NK-92 treated with Interleukin-12 subunit alpha and Interleukin-12 subunit beta, amount 100 ng/mL, for 24 hours (cell line): ENCODE measurements at places on chromosomes 3 and 15.

- no peak for DNase-seq
Observed at GRCh38 chr3:40187945-40188344, 121.6 kb upstream of the EIF1B start.

- DNase-seq, result no peak
Observed at GRCh38 chr3:128844502-128844901, 34.9 kb upstream of the ACAD9 start.

GRCh38 chr15:74291101-74292071, 55.3 kb downstream of the CCDC33 start:
- peak; percentile 48 for DNase-seq

- no peak for DNase-seq
Observed at GRCh38 chr3:149468504-149469212, 5.8 kb upstream of the TM4SF4 start.

DNA sequence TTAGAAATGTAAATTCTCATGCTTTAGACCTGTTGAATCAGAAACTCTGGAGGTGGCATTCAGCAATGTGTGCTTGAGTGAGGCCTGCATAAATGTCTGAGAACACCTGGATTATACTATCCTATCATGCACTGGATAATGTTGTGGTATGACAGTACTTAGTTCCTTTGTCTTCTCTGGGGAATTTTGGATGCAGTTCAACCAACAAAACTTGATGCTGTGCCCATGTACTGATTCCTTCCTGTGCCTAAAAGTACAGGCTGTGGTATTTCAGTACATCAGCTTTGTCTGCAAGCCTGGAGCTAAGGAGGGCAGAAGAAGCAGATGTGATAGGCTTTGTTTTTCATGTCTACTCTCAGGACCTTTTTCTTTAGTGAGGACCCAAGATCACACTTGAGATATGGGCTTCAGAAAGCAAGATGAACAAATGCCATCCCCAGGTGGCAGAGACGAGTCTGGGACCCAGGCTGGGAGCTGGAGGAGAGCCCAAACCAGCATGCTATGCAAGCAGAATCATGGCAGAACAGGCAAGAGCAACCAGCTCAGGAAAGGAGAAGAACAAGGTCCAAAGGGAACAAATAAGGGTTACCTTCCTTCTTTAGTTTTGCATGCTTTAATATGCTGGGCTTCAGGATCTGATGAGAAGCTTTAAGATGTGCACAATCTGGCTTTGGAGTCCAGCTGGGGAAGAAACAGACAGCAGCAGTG, 124.7 kb downstream of the MYRIP start:
- no peak for DNase-seq

DNA sequence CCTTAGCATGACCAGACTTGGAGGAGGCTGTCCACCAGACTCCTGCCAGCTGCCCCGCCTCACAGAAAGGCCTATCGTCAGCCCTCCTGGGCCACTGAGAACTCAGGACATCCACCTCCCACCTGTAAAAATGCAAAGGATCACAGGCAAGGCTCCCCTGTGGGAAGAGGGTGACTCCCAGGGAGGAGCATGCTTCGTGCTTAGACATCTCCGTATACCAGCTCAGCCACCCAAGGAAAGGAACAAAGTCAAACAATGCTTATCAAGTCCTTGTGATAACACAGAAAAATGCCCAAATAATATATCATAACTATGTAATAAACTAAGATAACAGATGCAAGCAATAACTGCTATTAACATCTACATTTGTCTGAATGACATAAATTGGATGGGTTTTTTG, 4.2 kb downstream of the RMDN3 start:
- no peak for DNase-seq

- DNase-seq, result no peak
Observed at GRCh38 chr3:4597208-4597985, 104.2 kb downstream of the ITPR1 start.

- DNase-seq, result no peak
Observed at GRCh38 chr3:100370756-100371155, 30.1 kb downstream of the TOMM70 start.

GRCh38 chr3:175741951-175742350, 882.8 kb downstream of the NAALADL2 start:
- no peak for DNase-seq

DNA sequence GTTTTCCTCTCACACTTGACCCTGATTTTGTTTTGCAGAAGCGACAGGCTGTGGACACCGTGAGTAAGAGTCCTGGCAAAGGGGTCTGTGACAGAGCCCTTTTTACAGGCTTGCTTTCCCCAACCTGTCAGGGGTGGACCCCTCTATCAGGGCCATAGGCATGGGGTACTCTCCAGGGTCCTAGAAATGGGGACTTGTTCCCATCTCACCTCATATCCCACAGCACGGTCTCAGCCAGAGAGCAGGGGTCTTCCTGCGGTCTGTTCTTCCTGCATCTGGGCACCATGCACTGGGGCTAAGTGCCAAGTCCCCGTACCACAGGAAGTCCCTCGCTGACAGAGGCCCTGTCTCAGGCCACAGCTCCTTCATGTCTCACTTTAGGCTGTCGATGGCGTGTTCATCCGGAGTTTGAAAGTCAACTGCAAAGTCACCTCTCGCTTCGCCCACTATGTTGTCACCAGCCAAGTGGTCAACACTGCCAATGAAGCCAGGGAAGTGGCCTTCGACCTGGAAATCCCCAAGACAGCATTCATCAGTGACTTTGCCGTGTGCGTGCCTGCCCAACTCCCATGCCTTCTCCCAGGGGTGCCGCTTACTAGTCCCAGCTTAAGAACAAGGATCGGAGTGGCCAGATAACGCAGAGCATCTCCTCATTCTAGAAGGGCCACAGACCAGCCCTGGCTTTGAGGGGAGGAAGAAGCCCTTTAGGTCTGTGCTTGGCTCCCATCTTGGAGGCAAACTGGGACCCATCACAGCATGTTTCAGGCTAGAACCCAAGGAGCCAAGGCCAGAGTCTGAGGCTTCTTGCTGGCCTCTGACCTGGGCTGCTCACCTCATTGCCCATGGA, 783 bp downstream of the ITIH1 start:
- no peak for DNase-seq

GRCh38 chr15:63357061-63357460, 24.6 kb downstream of the CA12 start:
- DNase-seq, result no peak

DNA sequence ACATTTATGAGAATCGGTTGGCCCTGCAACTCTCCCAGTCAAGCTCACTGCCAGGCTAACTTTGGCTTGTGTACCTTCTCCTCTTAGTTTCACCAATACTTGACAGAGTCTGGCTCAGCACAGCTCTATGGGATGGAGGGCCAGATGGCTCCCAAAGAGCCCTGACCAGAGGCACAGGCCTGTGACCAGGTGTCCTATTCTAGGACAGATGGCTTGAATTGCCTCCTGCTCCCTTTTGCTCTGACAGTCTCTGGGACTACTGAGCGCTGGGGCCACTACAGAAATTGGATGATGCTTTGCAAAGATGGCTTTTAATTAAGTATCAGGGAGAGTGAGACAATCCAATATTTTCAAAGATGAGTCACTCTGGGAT, 10.3 kb upstream of the ARID3B start:
- no peak for DNase-seq

DNA sequence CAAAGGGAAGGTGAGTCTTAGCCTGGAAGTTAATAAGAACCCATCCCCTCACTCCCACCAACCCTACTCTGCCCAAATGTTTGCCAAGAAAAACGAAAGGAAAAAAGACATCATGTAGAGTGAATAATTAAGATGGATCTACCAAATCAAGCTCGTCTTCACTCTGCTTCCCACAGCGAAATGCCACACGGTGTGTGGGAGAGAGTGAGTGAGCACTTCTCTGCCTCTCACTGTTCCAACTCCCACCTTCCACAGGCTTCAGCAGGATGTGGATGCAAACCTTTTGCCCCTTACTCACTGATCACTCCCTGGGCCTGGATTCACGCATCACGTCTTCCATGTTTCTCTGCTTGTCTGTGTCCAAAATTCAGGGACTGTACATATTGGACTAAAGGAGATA, 85.4 kb downstream of the WDR76 start:
- no peak for DNase-seq

- no peak for DNase-seq
Observed at GRCh38 chr3:15246186-15246585, 40.1 kb downstream of the CAPN7 start.

- DNase-seq, result no peak
Observed at GRCh38 chr3:168073842-168074605, 21.7 kb downstream of the GOLIM4 start.

GRCh38 chr3:61530355-61530754, 31.0 kb upstream of the PTPRG start:
- DNase-seq, result no peak

DNA sequence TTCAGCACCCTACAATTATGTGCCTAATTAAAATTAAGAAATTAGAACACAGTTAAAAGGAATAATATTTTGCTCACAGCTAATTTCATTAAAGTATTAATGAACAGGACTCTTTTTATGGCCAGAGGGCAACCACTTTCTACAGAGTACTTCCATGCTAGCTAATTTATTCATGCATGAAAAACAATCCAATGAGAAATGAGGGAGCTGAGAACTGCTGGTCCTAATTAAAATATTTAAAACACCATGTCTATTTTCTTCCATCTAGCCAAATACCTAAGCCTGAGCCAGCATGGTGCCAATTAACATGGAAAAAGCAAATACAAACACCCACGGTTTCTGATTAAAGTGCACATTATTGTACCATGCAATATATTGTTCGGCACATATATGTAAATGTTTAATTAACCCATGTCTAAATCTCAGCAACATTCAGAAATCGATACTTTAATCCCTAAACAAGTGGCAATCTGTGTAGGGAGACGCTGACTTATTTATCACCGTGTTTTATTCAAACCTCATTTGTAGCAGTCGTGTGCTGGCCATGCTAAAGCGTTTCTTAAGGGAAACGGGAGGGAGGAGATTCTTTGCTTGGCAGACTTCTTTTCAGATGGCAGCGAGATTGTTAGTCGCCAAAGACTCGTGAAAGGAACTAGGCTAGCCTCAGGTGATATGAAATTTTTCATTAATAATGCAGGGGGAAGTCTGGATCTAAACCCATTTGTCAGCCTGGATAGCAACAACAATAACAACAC, 193.5 kb downstream of the ANXA2 start:
- DNase-seq, result no peak

DNA sequence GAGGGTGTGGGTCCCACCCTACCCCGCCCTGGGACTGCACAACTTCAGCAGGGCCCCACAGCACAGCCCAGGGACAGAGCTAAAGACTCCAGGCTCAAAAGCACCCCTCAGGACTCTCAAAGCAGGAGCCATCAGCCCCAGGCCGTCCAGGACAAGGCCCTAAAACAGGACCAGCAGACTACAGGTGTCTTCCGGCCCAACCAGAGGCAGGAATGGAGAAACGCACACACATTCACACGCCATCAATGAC, 26.1 kb downstream of the ATRIP start:
- peak; percentile 38 for DNase-seq

- no peak for DNase-seq
Observed at GRCh38 chr3:34090876-34091275, 292.4 kb downstream of the PDCD6IP start.

- no peak for DNase-seq
Observed at GRCh38 chr15:95368191-95368590, 962.3 kb upstream of the NR2F2 start.

GRCh38 chr15:25707656-25708365, 155.3 kb downstream of the ATP10A start:
- DNase-seq, result no peak

GRCh38 chr3:127821394-127821793, 921 bp downstream of the MGLL start:
- no peak for DNase-seq
